ENCODE measurements at places on chromosomes 12 and 14. TPM values are rescaled to one million over a fixed set of nuclear protein-coding genes. Genes with fewer than 3 reads are reported as not detected.

GRCh38 chr12:107436376-107436775, 249.2 kb upstream of the PWP1 start:
- peaks cover 4% of the 10 kb centered on the region for H3K36me3 ChIP-seq
- no peaks in the 10 kb centered on the region for H3K27me3 ChIP-seq
- H3K4me1 ChIP-seq = peaks cover 22% of the 10 kb centered on the region
- no peak overlapping the region for H3K4me3 ChIP-seq
- no peak overlapping the region for H3K27ac ChIP-seq

- H3K4me1 ChIP-seq = no peaks in the 10 kb centered on the region
- H3K27ac ChIP-seq = no peak overlapping the region
- no peak overlapping the region for H3K4me3 ChIP-seq
- no peaks in the 10 kb centered on the region for H3K36me3 ChIP-seq
Measured at GRCh38 chr14:34254571-34254970, 207.5 kb downstream of the SPTSSA start.

- DNase-seq = peak; percentile 12
- H3K4me1 ChIP-seq = peaks cover 36% of the 10 kb centered on the region
- no peak overlapping the region for H3K27ac ChIP-seq
- H3K36me3 ChIP-seq = no peaks in the 10 kb centered on the region
Measured at GRCh38 chr14:56145965-56146364, 27.8 kb downstream of the PELI2 start.

ACSS3 gene
- total RNA-seq = not detected

DNA sequence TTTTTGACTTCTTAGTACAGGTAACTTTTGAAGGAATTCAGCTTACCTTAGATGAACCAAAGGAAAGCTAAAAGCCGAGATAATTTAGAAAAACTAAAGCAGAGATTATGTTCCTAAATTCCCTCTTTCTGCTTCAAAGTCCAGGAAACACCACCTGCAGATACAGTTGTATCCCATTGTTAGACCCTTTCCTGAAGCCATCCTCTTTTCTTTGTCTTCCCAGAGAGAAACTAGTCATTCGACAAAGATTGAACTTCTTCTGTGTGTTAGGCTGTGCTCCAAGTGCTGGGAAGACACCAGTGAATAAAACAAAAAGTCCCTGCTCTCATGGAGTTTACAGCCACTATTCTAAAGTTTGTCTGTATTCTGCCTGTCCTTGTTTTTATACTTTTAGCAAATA, 29.3 kb downstream of the PPM1A start:
- no peak for DNase-seq
- peaks cover 22% of the 10 kb centered on the region for H3K36me3 ChIP-seq
- no peaks in the 10 kb centered on the region for H3K27me3 ChIP-seq
- no peak overlapping the region for H3K4me3 ChIP-seq
- H3K4me1 ChIP-seq = peaks cover 45% of the 10 kb centered on the region

- peaks cover 13% of the 10 kb centered on the region for H3K4me1 ChIP-seq
- peak; percentile 61 for DNase-seq
- no peaks in the 10 kb centered on the region for H3K27me3 ChIP-seq
- H3K36me3 ChIP-seq = no peaks in the 10 kb centered on the region
Measured at GRCh38 chr12:128783129-128783574, 40.6 kb downstream of the SLC15A4 start.

NEUROD4 gene
- not detected for total RNA-seq

ARHGAP9 gene
- total RNA-seq = 128 TPM

DDN gene
- 0.72 TPM for total RNA-seq

DNA sequence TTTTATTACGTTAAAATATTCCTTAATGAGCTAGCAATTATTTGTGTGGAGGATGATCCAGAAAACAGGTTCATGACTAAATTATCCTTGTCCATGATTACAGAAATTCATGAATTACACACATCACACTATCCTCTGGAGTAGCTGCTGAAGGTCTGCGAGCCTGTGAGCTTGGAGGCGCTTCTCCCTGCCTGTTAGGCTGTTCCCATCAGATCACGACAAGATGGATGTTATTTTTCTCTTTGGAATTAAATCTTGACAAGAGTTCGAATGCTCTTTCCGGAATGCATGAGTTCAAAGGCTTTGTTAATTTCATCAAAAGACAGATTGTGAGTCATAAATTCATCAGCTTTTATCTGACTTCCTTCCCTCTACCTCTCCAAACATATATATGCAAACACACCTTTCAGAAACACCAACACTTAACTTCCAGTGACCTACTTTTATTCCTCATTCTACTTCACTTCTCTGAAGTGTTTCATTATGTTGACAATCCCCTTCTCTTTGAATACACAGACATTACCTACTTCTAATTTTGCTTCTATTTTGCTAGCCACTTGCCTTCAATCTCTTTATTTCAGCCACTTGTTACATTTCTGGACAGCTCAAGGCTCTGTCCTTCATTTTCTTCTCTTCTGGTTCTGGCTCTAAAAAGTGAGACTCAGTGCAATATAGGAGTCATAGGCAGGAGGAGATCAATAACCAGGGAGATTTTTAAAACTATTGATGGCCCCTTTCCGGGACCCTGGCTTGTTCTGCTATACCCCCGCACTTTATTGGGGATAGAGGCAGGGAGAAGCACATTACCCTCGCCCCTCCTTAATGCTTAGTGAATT, 274.6 kb downstream of the BTG1 start:
- H3K4me1 ChIP-seq = peaks cover 48% of the 10 kb centered on the region
- H3K4me3 ChIP-seq = no peak overlapping the region
- DNase-seq = no peak

DNA sequence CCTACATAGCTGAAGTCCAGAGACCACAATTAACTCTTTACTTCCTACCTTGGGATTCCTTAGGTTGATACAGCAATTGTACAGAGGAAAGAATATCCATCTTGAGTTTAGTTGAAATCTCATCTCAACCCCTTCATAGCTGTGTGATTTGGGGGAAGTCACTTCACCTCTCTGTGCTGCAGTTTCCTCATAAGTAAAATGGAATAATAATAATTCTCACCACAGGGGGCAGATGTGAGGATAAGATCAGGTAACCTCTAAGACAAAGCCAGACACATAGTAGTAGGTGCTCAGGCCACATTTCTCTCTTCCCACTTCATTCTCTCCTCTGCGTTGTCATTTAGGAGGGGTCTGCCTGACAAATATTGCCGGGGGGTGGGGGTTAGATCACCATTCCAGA, 6.7 kb downstream of the FOXN4 start:
- no peaks in the 10 kb centered on the region for H3K36me3 ChIP-seq
- peaks cover 22% of the 10 kb centered on the region for H3K27me3 ChIP-seq
- no peaks in the 10 kb centered on the region for H3K4me1 ChIP-seq
- no peak overlapping the region for H3K4me3 ChIP-seq
- no peak overlapping the region for H3K27ac ChIP-seq
- no peak for DNase-seq

- no peak overlapping the region for H3K27ac ChIP-seq
- H3K4me3 ChIP-seq = no peak overlapping the region
- peaks cover 16% of the 10 kb centered on the region for H3K36me3 ChIP-seq
- no peaks in the 10 kb centered on the region for H3K4me1 ChIP-seq
Measured at GRCh38 chr14:94043111-94043755, 17.1 kb downstream of the OTUB2 start.

GRCh38 chr12:89657739-89658138, 50.9 kb downstream of the ATP2B1 start:
- H3K36me3 ChIP-seq = peaks cover 17% of the 10 kb centered on the region
- H3K4me3 ChIP-seq = no peak overlapping the region
- H3K27ac ChIP-seq = no peak overlapping the region
- no peak for DNase-seq
- no peaks in the 10 kb centered on the region for H3K27me3 ChIP-seq

DNA sequence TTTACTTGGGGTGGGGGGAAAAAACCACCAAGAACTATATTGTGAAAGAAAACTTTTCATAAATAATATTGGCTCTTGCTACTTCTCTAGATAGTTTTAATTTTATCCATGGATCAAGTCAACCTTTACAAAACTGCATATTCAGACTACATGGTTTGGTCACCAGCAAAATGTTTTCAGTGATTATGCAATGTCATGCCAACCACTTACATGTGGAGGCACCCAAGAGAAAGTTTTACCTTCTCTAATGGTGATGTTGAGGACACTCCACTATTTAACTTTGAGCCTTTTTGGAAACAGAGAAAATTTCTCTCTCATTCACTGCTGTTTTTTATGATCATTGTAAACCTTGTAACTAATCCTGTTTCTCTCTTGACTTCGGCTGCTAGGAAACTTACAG, 21.6 kb downstream of the PLCZ1 start:
- H3K36me3 ChIP-seq = no peaks in the 10 kb centered on the region
- H3K4me1 ChIP-seq = no peaks in the 10 kb centered on the region
- no peak for DNase-seq
- no peak overlapping the region for H3K27ac ChIP-seq
- no peak overlapping the region for H3K4me3 ChIP-seq

VWF gene
- total RNA-seq = 0.13 TPM

DNA sequence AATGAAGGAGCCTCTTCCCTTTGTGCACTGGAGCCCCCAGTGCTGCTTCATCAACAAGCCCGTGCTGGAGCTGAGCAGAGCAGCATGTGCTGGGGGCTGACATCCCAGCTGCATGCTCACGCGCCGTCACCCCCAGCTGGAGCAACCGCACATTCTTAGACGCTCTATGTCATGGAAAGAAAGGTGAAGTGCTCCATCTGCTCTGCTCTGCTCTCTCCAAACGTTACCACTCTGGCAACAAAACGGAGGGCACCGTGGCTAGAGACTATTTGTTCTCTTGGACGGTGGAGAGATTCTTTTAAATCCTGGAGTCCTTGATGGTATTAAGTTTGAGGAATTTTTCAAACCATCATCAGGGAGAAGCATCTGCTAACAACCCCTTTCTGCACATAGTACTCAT, 208.4 kb downstream of the C12orf75 start:
- no peaks in the 10 kb centered on the region for H3K4me1 ChIP-seq
- H3K36me3 ChIP-seq = no peaks in the 10 kb centered on the region
- peaks cover 2% of the 10 kb centered on the region for H3K27me3 ChIP-seq

- H3K36me3 ChIP-seq = no peaks in the 10 kb centered on the region
- no peak overlapping the region for H3K4me3 ChIP-seq
- peaks cover 4% of the 10 kb centered on the region for H3K4me1 ChIP-seq
- H3K27ac ChIP-seq = no peak overlapping the region
- H3K27me3 ChIP-seq = no peaks in the 10 kb centered on the region
- DNase-seq = no peak
Measured at GRCh38 chr12:95206916-95207315, 10.4 kb downstream of the FGD6 start.

GRCh38 chr14:60346706-60347105, 97.7 kb downstream of the PPM1A start:
- no peaks in the 10 kb centered on the region for H3K4me1 ChIP-seq
- no peaks in the 10 kb centered on the region for H3K36me3 ChIP-seq
- peaks cover 2% of the 10 kb centered on the region for H3K27me3 ChIP-seq
- no peak overlapping the region for H3K27ac ChIP-seq

- H3K27me3 ChIP-seq = no peaks in the 10 kb centered on the region
- H3K27ac ChIP-seq = peak overlapping the region; percentile 76
- H3K36me3 ChIP-seq = no peaks in the 10 kb centered on the region
Measured at GRCh38 chr12:13099844-13100604, 3.4 kb downstream of the GSG1 start.

DNA sequence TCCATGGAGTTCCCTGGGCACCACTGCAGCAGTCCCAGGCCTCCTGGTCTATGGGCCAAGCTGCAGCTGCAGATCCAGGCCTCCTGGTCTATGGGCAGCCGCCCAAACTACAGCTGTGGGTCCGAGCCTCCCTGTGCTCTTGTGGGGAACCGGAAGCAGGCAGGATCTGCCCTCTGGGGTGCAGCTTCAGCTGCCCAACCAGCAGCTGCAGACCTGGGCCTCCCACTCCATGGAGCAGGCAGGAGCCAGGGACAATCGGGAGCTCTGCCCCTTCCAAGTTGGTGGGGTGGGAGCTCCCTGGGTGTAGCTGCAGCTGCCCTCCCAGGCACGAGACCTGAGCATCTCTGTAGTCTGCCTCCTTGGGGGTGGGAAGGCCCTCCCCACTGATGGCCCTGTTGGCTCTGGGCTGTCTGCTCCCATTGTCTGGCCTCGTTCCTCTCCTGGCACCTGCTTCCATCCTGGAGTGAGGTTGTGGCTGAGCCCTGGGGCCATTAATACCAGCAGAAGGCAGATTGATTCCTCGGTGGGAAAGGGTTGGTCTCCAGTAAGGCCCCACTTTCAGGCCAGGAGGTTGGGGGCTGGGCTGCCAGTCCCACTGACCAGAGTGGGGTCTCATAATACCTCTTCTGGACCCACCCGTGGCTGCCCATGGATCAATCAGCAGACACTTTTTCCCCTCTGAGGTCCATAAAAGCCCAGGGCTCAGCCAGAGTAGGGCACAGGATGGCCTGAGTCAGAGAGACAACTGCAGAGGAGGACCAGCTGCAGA, 142.1 kb downstream of the GPR65 start:
- H3K36me3 ChIP-seq = no peaks in the 10 kb centered on the region
- no peak overlapping the region for H3K4me3 ChIP-seq
- no peaks in the 10 kb centered on the region for H3K4me1 ChIP-seq
- DNase-seq = no peak
- no peaks in the 10 kb centered on the region for H3K27me3 ChIP-seq

PRIMA1 gene
- total RNA-seq = not detected

DNA sequence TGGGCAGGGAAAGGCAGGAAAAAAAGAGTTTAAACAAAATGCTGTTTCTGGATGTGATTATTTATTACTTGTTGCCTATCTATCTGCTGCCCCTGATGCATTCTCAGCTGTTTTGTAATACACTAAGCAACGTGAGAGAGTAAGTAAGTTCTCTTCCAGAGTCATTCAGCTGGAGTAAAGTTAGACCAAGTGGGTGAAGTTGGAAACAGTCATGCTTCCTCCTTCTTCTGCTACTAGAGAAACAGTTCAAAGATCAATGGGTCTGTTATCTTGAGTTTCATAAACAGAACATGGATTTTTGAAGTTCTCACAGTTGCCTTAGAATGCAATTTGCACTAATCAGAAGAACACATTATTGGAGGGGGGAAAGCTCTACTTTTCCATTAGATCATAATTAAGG, 279.3 kb downstream of the EGLN3 start:
- DNase-seq = no peak
- H3K27ac ChIP-seq = no peak overlapping the region
- H3K4me1 ChIP-seq = no peaks in the 10 kb centered on the region
- no peaks in the 10 kb centered on the region for H3K36me3 ChIP-seq
- H3K27me3 ChIP-seq = no peaks in the 10 kb centered on the region
- no peak overlapping the region for H3K4me3 ChIP-seq

DNA sequence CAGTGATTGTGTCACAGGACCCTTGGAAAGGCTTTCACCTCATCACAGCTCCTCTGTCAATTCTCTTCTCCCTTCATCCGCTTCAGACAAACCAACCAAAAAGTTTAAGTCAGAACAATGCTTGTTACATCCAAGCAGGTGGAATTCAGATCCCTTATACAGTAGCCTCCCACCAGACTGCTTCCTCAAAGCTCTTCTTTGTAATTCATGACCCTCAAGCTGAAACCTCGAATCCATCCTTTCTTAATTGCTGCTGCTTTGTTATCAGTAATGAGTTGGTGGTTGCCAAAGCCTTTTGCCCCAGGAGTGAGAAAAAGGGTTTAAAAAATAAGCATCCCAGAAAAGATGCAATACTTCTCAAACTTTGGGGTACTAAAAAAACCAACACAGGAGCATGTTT, 9.5 kb downstream of the BEST3 start:
- no peaks in the 10 kb centered on the region for H3K36me3 ChIP-seq
- no peak overlapping the region for H3K27ac ChIP-seq
- peaks cover 8% of the 10 kb centered on the region for H3K4me1 ChIP-seq
- H3K27me3 ChIP-seq = peaks cover 6% of the 10 kb centered on the region
- H3K4me3 ChIP-seq = no peak overlapping the region

DHRS4L2 gene
- total RNA-seq = 20.8 TPM

- H3K36me3 ChIP-seq = no peaks in the 10 kb centered on the region
- no peaks in the 10 kb centered on the region for H3K27me3 ChIP-seq
- no peak overlapping the region for H3K27ac ChIP-seq
- H3K4me3 ChIP-seq = no peak overlapping the region
- peaks cover 27% of the 10 kb centered on the region for H3K4me1 ChIP-seq
- no peak for DNase-seq
Measured at GRCh38 chr12:3998968-3999792, 126.0 kb upstream of the PARP11 start.

TSHR gene
- not detected for total RNA-seq
